Right renal cortex interstitium (tissue), 3 donors: ENCODE measurements at places on chromosomes 6 and 20.

DNA sequence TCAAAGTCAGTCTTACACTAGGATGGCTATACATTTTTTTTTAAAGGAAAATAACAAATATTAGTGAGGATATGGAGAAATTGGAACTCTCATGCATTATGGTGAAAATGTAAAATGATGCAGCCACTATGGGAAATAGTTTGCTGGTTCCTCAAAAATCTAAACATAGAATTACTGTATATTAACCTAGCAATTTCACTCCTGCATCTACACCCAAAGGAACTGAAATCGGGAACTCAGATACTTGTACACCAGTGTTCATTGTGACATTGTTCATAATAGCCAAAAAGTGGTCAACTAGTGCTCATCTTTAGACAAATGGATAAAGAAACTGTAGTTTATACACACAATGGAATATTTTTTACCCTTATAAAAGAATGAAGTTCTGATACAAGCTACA lies 110.7 kb downstream of the UTRN start:
- DNase-seq: no peak

DNA sequence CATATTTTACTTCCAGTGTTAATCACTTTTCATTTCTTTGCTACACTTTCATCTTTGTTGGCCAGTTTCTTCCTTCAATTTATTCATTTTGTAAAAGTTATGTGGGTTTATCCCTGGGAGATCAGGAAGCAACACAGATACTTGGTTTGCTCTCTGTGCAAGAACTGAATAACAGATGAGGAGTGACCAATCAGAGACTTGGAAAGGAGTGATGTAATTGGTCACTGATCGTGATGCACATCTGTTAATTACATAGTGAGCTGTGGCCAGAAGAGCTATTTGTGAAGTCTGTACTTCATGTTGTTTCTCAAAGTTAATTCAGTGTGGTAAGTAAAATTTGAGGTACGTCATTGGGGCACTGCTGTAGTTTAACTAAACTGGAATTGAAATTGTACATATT lies 21.3 kb downstream of the ANKRD6 start:
- DNase-seq: no peak

GRCh38 chr6:144378437-144378836 lies 93.3 kb downstream of the UTRN start:
- DNase-seq: no peak

- no peak for DNase-seq
These were observed 50.9 kb downstream of the JARID2 start for GRCh38 chr6:15296735-15297134.

GRCh38 chr6:148226284-148226683 lies 116.4 kb upstream of the SASH1 start:
- no peak for DNase-seq

- DNase-seq: no peak
These were observed 236.8 kb upstream of the MARCKS start for GRCh38 chr6:113620386-113620785.

- no peak for DNase-seq
These were observed 13.9 kb upstream of the NAA20 start for GRCh38 chr20:20003031-20003954.
